ENCODE measurements at places on chromosomes 13 and 19.
A peak's percentile ranks its signal among the peaks of the same experiment; 100 is the strongest.

DNA sequence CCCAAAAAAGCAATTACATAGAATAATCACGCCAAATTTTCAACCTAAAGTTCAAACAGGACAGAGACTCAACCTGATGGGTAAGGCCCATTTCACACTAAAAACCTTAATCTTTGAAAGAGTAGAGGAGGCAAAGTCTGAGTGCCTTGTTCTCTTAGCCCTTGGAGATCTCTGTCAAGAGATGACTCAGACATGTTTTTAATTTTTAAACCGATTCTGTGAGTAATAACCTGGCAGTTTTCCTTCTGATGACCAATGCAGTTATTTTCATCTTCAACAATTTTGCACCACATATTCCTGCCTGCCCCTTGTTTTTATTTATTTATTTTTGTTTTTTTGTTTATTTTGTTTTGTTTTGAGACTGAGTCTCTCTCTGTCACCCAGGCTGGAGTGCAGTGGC lies 11.5 kb upstream of the TNFSF9 start:
- DNase-seq = no peak

DNA sequence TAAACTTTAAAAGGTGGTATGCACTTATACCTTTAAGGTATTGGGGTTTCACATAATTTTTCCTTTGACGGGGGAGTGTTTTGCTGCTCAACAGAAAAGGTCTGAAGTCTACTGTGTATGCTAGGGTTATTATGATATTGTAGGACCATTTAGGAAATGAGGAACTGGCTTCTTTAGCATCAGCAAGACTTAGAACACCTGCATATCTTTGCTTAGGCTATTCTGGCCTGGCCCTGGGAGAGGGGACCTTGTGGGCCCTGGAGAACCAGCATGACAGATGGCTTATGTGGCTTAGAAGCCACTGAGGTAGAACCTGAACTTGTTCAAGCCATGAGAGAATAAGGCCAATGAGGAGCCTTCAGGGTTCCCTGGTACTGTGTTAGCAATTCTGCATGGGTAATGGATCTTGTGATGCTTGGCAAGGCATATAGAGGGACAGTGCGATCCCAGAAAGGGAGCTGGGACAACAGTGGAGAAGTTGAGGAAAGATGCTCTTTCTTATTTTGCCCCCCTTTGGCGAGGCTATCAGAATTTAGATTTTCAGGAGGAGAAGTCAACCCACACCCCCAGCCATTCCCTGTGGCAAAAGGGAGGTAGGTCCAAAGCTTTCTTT lies 4.3 kb downstream of the RGCC start:
- DNase-seq = no peak

GRCh38 chr13:43848001-43848649 lies 31.4 kb downstream of the CCDC122 start:
- no peak for DNase-seq

GRCh38 chr13:39107561-39107960 lies 69.3 kb downstream of the NHLRC3 start:
- no peak for DNase-seq

- DNase-seq = no peak
Measured at GRCh38 chr13:48775804-48776203, 122.1 kb downstream of the CYSLTR2 start.

DNA sequence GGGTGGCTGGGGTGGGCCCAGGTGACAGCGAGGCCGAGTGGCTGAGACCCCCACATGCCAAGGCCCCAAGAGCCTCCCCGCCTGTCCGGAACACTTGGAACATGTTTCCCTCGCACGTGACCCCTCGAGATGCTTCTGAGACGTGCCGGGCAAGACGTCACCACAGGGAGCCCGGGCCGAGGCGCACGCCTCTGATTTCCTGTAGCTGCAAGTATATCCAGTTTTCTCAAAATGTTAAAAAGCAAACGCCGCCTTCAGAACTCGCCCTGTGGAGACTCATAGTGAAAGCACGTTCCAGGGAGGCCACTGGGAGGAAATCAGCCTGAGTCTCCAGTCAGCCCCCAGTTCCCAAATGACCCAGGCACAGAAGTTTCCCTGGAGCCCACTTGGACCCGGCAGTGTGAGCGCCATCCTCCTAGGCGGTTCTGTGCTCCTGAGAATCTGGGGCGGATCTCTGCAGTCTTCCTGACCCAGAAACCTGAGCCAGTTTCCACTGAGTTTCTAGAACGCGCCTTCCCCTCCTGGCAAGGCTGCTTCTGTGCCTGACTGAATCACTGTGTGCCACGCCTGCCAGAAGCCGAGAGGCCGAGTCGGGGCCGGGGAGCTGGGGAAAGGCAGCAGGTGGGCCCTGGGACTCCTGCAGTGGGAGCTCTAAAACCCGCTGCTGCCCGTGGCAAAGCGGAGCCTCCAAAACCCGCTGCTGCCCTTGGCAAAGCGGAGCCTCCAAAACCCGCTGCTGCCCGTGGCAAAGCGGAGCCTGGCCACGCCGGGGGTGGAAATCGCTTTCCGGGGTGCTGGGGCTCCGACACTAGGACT lies 179.3 kb downstream of the KDM4B start:
- no peak for DNase-seq

- DNase-seq = peak; percentile 53
Measured at GRCh38 chr13:74062933-74063332, 71.3 kb downstream of the KLF12 start.

DNA sequence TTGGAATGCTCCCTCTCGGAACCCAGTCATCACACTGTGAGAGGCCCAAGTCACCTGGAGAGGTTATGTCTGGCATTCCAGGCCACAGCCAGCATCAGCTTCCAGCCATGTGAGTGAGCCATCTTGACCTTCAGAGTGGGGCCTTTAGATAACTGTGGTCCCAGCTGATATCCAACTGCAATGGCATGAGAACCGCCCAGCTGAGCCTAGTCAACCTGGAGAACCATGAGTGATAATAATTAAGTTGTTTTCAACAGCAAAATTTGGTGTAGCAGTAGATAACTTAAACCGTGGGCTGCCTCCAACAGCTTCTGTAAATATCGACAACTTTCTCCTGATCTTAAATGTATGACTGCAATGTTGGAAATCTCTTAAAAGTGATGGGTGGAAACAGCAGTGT lies 24.6 kb downstream of the DYRK1B start:
- DNase-seq = no peak

DNA sequence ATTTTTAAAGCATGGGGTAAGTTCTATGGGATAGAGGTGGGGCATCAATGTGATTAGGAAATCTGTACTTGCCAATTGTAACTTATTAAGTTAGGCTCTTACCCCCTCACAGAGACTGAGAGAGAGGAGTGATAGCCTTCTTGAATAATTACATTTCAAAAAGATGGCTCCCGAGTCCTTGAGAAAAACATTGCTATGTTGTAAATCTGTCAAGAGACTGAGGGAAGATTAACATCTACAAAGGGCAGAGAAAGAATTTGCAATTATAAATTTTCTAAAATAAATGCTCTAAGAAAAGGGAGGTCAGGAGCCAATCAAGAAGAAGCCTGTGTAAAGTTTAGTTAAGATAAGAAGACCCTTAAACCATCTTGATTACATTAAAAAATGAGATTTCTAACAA lies 1570.8 kb downstream of the OLFM4 start:
- no peak for DNase-seq

- DNase-seq = no peak
Measured at GRCh38 chr13:29785978-29786377, 64.4 kb downstream of the UBL3 start.

GRCh38 chr13:33272531-33273124 lies 12.9 kb downstream of the STARD13 start:
- DNase-seq = no peak

DNA sequence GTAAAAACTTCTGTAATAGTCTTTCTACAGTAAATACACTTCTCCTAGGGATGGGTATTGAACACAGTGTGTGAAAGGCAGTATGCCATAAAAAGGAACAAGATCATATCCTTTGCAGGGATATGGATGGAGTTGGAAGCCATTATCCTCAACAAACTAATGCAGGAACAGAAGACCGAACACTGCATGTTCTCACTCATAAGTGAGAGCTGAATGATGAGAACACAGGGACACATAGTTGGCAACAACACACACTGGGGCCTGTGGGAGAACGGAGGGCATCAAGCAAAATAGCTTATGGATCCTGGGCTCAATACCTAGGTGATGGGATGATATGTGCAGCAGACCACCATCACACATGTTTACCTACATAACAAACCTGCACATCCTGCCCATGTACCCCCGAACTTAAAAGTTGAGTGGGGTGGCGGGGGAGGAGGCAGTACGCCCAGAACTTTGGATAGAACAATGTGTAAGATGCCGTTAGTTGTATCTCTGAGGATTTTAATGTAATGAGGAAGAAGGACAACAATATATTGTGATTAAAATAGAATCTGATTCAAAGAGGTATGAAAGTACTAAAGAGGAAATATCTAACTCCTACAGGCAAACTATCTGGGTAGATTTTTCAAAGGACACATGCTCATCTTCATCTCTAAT lies 183.2 kb downstream of the NDFIP2 start:
- no peak for DNase-seq

GRCh38 chr13:110185696-110186095 lies 121.3 kb downstream of the COL4A1 start:
- no peak for DNase-seq

DNA sequence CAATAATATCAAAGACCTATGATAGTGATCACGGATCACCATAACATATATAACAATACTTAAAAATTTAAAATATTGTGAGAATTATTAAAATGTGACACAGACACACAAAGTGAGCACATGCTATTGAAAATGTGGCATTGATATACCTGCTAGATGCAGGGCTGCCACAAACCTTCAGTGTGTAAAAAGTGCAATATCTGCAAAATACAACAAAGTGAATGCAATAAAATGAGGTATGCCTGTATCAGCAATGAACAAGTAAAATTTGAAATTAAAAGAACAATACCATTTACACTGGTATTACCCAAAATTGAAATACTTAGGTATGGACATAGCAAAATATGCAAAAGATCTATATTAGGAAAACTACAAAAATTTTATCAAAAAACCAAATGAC lies 1217.8 kb upstream of the PCDH20 start:
- no peak for DNase-seq

DNA sequence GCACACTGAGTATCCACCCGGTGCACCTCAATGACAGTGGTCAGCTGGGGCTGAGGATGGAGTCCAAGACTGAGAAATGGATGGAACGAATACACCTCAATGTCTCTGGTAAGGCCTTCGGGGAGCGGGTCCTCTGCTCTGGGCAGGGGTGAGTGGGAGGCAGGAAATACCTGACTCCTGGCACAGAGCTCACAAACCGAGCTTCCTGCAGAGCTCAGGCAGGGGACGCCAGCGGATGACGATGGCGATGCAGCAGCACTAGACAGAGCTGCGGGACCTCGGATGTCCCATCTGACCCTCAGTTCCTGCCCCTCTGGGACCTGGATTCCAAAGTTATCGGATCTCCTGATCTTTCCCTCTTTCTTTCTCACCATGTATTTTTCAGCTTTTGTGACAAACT lies 3.8 kb downstream of the CD22 start:
- DNase-seq = peak; percentile 53

GRCh38 chr19:54444737-54445136 lies 4.3 kb upstream of the LENG8 start:
- DNase-seq = no peak

DNA sequence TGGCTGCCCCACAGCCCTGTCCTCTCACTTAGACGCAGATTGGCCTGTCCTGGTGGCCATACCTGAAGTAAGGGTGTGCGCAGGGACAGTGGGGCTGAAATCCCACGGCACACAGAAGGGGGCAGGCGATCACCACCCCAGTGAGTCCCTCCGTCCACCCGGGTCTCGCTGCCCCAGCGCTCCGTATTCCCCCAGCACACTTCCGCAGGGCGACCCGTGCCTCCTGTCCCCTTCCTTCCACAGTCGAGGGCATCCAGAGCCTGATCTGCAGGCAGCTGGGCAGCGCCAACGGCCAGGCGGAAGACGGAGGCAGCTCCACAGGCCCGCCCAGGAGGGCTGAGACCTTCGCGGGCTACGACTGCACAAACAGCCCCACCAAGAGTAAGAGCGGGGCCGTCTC lies 25.3 kb downstream of the PEX11G start:
- DNase-seq = no peak

DNA sequence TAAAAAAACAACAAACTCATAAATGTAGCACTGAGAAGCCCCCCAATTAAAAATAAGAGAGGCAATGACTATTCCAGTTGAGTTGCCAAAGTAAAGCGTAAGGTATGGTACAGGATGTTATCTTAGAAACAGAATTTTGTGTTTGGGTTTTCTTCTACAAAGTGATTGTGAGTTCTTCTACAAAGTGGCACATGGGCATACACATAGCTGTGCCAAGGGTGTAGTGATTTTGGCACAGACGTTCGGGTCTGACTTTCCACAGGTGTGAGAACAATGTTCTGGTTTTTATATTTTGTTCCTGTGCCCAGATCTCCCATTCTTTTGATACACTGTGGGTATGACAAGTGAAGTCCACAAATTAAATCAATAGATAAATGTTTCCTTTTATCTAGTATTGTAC lies 190.1 kb upstream of the CSNK1A1L start:
- DNase-seq = no peak

DNA sequence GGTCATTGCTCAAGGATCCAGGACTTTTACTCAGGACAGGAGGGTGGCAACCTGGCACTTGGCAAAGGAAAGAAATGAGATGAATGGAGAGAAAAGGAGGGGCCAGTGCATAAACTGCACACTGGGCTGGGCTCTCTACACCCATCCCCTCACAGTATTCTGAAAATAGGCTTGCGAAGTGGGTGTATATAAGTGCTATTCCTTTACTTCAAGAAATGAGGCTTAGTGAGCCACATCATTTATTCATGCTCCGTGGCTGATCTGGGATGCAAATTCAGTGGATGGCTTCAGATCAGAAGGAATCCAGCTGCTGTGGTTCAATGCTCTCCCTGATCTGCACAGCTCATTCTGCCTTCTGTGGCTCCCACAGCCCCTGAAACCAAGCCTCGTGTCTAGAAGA lies 297.7 kb downstream of the UQCRFS1 start:
- DNase-seq = no peak

- peak; percentile 57 for DNase-seq
Measured at GRCh38 chr19:13012690-13013608, 17.7 kb downstream of the NFIX start.

GRCh38 chr13:28735481-28736029 lies 16.8 kb upstream of the SLC46A3 start:
- no peak for DNase-seq

DNA sequence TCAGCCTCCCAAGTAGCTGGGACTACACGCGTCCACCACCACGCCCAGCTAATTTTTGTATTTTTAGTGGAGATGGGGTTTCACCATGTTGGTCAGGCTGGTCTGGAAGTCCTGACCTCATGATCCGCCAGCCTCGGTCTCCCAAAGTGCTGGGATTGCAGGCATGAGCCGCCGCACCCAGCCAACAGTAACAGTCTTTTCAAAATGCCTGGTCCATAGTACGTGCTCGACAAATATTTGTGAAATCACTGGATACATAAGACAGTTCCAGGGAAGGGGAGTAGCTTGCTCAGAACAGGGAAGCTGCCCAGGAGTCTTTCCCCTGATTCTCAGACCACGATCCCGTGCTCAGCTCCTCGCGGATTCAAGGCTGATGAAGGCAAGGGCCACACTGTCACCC lies 30.5 kb downstream of the CACNG6 start:
- DNase-seq = no peak

GRCh38 chr19:39329948-39330347 lies 5.9 kb downstream of the GMFG start:
- no peak for DNase-seq

GRCh38 chr13:47499358-47500150 lies 501.5 kb downstream of the SUCLA2 start:
- DNase-seq = no peak

All from stimulated activated CD4-positive, alpha-beta T cell treated with anti-CD3 and anti-CD28 coated beads, Interleukin-15, amount 100 ng/mL, for 24 hours (primary cell).